ENCODE measurements at places on chromosomes 4 and X.

DNA sequence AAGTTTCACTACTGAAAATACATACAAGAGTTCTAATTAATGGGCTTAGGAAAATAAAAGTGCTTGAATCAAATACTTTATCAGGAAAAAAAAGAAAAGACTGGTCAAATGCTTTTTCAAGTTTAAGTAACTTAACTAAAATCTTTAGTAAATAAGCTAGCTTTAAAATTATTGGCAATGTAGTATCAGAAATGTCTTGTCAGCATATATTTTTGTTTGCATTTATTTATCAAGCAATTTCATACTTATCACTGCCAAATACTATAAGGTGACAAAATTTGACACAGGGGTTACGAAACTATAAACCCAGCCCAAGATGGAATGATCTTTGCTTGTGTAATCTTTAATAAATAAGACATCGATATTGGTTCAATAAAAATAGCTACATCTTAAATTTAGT lies 31.8 kb upstream of the MAGEA4 start:
- no peaks in the 10 kb centered on the region for H3K36me3 ChIP-seq
- DNase-seq: no peak

GRCh38 chr4:148090029-148090428 lies 352.2 kb downstream of the NR3C2 start:
- H3K4me1 ChIP-seq: no peaks in the 10 kb centered on the region
- DNase-seq: no peak
- no peak overlapping the region for H3K4me3 ChIP-seq
- no peaks in the 10 kb centered on the region for H3K36me3 ChIP-seq
- no peak overlapping the region for H3K27ac ChIP-seq

DNA sequence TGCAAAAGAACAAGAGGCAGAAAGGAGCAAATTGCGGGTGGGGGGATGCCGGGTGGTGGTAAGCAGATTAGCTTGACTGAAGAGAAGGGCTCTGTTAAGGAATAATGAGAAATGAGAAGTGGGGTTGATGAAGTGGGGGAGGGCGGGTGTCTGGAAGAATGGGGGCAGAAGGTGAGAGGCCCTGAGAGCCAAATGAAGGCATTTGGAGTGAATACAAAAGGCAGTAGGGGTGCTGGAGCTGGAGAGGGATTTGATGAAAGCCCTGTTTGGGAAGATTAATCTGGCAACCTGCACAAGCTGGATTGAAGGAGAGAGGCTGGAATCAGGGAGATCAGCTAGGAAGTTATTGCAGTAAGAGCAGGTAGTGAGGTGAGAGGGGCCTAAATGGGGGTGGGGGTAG lies 82.1 kb downstream of the GUCY2F start:
- no peak overlapping the region for H3K4me3 ChIP-seq
- H3K36me3 ChIP-seq: no peaks in the 10 kb centered on the region
- DNase-seq: no peak
- H3K4me1 ChIP-seq: no peaks in the 10 kb centered on the region
- H3K27ac ChIP-seq: no peak overlapping the region

DNA sequence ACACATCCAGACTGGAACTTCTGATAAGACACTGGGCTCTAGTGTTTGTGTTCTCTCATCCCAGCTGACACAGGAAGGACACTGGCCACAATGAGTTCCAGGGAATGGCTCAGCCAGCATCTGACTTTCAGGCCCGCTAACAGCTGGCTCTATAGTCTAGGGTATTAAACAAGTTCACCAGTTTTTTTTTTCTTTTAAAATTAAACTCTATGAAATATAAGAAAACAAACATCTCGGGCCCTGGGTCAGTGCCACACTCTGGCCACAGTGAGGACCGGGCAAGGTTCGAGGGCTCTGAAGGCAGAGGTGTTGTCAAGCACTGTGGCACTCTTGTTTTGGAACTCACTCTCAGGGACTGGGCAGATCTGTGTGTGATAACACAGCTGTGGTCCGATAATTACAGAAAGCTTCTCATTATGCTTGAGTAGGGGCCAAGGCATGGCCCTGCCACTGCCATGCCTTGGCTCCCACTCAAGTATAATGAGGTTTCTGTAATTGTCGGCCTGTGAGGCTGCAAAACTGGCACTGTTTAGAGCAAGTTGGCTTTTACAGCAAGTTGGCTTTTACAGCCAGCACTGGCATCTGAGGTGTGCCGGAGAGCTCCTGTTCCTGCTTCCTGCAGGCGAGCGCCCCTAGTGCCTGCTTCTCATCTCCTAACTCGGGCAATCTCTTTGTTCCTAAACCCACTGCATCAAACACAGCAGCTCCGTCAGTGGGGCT lies 62.8 kb downstream of the PPP1R2C start:
- no peaks in the 10 kb centered on the region for H3K27me3 ChIP-seq
- no peak for DNase-seq
- H3K27ac ChIP-seq: no peak overlapping the region
- no peaks in the 10 kb centered on the region for H3K36me3 ChIP-seq

DNA sequence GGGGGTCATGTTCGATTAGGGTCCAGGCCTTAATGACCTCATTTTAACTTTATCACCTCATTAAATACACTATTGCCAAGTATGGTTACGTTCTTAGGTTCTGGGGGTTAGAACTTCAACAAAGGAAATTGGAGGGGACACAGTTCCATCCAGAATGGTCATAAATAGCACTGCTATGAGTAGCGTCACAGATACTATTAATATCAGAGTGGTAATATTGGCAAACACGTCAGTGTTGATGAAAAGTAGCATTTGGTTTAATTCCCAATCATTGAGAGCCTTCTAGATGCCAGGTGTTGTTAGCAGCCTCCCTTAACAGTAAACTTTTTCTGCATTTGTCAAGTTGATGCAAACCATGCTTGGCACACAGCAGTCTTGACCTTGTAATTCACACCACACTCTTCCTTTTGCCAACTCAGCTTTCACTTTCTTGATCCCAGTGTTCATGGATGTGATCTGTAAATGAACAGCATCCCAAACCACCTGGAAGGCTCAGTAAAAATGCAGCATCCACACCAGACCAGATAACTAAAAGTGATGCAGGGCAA lies 912.5 kb upstream of the TENM3 start:
- no peaks in the 10 kb centered on the region for H3K4me1 ChIP-seq
- H3K27ac ChIP-seq: no peak overlapping the region
- no peaks in the 10 kb centered on the region for H3K27me3 ChIP-seq
- H3K4me3 ChIP-seq: no peak overlapping the region

- no peak overlapping the region for H3K4me3 ChIP-seq
- no peaks in the 10 kb centered on the region for H3K4me1 ChIP-seq
- DNase-seq: no peak
Observed at GRCh38 chr4:59855630-59856352, 1344.3 kb upstream of the ADGRL3 start.

- H3K4me1 ChIP-seq: peaks cover 4% of the 10 kb centered on the region
- no peak overlapping the region for H3K27ac ChIP-seq
- no peaks in the 10 kb centered on the region for H3K36me3 ChIP-seq
- no peak overlapping the region for H3K4me3 ChIP-seq
- peak; percentile 23 for DNase-seq
- no peaks in the 10 kb centered on the region for H3K27me3 ChIP-seq
Observed at GRCh38 chr4:150828159-150828558, 186.9 kb downstream of the LRBA start.

DNA sequence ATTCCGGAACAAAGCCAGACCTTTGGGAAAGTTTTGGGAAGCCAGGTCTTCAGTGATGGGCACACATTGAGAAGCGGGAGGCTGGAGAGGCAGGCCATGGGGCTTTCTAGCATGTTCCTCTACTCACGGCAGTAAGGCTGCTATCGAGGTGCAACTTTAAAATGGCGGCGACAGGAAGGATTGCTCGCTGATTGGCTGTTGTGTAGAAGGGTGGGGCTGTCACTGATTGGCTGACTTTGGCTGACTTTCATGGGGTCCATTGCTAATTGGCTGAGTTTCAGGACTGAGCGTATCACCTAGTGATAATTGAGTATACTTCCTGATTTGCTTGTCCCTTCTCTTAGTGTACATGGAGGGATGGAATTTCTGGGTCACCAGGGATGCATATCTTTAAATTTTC lies 19.7 kb upstream of the GLOD5 start:
- no peaks in the 10 kb centered on the region for H3K36me3 ChIP-seq
- H3K4me3 ChIP-seq: no peak overlapping the region
- H3K27me3 ChIP-seq: no peaks in the 10 kb centered on the region
- H3K4me1 ChIP-seq: peaks cover 10% of the 10 kb centered on the region

DNA sequence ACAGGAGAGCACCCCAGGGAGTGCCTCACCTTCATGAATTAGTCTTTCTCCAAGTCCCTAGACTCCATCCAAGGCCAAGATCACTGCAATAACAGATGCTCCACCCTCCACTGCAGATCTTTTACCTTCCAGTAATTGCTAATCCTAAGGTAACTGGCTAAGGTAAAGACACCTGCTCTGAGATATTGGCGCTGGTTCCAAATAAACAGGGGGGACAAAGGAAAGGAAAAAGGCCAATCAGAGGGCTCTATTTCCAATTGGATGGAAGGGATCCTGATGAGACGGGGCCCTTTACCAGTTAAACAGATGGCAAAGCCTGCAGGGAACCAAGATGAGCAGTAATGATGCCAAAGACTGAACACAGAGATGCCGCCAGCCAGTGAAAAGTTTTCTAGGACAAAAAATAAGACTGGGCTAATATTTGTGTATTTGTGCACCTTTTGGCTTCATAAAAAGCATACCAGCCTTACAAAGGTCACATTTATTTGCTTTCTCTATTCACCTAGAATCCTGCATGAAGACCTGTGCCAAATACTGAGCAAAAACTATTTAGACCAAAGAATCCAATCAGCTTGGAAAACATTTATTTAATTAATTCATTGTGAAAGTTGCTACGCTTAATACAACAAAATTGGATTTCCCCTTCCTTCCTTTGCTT lies 148.5 kb downstream of the PPP3CA start:
- peaks cover 17% of the 10 kb centered on the region for H3K4me1 ChIP-seq
- no peak overlapping the region for H3K4me3 ChIP-seq
- H3K27ac ChIP-seq: no peak overlapping the region
- no peak for DNase-seq

DNA sequence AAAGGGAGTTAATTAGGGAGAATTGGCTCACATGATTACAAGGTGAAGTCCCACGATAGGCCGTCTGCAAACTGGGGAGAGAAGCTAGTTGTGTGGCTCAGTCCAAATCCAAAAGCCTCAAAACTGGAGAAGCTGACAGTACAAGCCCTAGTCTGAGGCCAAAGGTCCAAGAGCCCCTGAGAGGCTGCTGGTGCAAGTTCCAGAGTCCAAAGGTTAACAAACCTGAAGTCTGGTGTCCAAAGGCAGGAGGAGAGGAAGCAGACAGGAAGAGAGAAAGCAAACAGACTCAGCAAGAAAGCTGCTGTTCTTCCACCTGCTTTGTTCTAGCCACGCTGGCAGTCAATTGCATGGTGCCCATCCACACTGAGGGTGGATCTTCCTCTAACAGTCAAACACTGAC lies 29.0 kb upstream of the SPACA5B start:
- H3K4me1 ChIP-seq: no peaks in the 10 kb centered on the region
- H3K36me3 ChIP-seq: no peaks in the 10 kb centered on the region
- H3K27ac ChIP-seq: no peak overlapping the region
- DNase-seq: no peak
- no peak overlapping the region for H3K4me3 ChIP-seq

- no peaks in the 10 kb centered on the region for H3K27me3 ChIP-seq
- DNase-seq: no peak
- no peak overlapping the region for H3K27ac ChIP-seq
- H3K4me3 ChIP-seq: no peak overlapping the region
- no peaks in the 10 kb centered on the region for H3K4me1 ChIP-seq
Observed at GRCh38 chr4:30429813-30430761, 290.1 kb upstream of the PCDH7 start.

- H3K27me3 ChIP-seq: no peaks in the 10 kb centered on the region
- DNase-seq: no peak
- no peaks in the 10 kb centered on the region for H3K4me1 ChIP-seq
- no peak overlapping the region for H3K4me3 ChIP-seq
- no peaks in the 10 kb centered on the region for H3K36me3 ChIP-seq
Observed at GRCh38 chr4:148842843-148843242, 400.6 kb upstream of the NR3C2 start.

DNA sequence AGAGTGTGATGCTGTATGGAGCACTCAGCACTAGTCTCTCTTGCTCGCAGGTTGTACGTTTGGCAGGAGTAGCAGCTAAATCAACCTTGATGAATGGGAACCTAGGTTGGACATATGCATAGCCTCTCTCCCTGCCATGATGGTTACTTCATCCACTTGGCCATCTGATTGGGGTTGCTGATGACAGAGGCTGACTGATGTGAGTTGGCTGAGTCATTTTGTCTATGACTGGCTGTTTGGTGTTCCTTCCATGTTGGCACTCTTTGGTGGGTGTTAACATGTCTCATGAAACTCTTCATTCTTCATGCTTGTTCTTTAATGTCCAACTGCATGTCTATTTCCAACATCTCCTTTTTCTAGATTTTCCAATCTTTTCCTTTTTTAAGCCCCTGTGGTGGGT lies 31.6 kb upstream of the SPARCL1 start:
- H3K27me3 ChIP-seq: no peaks in the 10 kb centered on the region
- H3K36me3 ChIP-seq: no peaks in the 10 kb centered on the region
- H3K27ac ChIP-seq: no peak overlapping the region
- no peak for DNase-seq
- no peak overlapping the region for H3K4me3 ChIP-seq

DNA sequence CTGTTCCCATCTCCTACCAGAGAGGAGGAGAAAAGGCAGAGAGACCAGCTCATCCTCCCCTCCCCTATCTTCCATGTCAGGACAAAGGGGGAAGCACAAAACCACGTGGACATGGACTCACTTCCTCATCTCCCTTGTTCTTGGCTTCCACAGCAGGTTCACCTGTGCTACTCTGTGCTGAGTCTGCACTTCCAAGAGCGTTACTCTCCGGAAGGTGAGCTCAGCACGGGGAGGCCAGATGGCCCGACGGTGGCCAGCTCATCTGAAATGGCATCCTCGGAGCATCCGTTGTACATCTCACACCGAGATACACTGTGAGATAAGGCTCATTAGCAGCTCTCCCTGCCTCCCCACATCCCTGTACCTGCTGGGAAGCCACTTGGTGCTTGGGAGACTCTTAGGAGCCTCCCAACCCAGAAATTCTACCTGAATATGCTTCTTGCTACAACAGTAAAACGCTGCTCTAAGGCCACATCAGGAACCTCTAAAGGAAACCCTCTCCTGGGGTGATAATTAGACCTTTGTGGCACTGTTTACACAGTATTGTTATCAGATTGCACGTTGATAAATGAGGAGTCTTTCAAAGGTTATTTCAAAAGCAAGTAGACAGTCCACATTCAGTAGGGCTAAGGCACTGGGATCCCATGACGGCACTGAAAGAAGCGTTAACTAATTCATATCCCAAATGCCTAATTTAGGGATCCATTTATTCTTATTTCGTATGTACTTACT lies 19.4 kb downstream of the LGI2 start:
- H3K27ac ChIP-seq: no peak overlapping the region
- DNase-seq: no peak
- H3K4me3 ChIP-seq: no peak overlapping the region
- H3K27me3 ChIP-seq: no peaks in the 10 kb centered on the region

DNA sequence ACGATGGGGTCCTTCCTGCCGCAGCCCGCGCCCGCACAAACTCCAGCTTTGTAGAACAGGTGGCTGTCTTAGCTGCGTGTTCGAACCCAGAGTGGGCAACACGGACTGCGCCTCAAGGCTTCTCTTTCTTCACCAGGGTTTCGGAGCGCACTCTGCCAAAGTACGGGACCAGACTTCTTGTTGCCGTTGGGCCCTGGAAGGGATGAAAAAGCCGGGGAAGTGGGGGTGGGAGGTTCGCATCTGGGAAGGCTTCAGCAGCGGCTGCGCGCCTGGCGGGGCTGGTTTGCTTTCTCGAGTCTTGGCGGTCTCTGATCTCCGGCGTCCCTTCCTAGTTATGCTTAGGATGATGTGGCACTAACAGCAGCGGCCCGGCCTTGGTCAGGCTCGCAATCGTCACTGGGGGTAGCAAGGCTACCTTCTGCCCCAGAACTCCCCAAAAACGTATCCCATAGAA lies 673 bp downstream of the PARM1 start:
- H3K4me1 ChIP-seq: peaks cover 34% of the 10 kb centered on the region
- H3K4me3 ChIP-seq: no peak overlapping the region
- H3K27ac ChIP-seq: no peak overlapping the region
- peaks cover 76% of the 10 kb centered on the region for H3K27me3 ChIP-seq
- no peaks in the 10 kb centered on the region for H3K36me3 ChIP-seq
